ENCODE measurements at places on chromosomes 5 and 9.

DNA sequence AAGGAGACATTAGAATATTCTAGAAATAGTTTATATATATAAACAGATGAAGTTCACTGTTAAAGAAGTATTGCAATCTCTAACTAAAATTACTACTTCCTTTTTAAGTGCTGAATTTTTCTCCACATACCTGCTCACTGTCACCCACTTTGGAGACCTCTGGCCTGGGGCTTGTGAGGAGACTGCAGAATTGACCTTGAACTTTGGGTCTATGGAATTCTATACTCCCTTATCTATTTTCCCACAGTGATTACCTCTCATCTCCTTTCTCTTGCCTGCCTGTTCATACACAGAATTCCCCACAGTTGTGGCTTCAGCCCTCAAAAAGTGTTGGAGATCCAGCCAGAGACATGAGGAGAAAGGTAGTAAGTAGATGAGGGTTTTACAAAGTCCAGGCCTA, 45.4 kb downstream of the LARP1 start:
- DNase-seq, result no peak

GRCh38 chr5:150107909-150108447, 21.6 kb upstream of the CSF1R start:
- DNase-seq, result no peak

- no peak for DNase-seq
Measured at GRCh38 chr5:112697322-112697721, 40.4 kb upstream of the APC start.

- DNase-seq, result no peak
Measured at GRCh38 chr5:154039458-154039829, 677 bp downstream of the MFAP3 start.

DNA sequence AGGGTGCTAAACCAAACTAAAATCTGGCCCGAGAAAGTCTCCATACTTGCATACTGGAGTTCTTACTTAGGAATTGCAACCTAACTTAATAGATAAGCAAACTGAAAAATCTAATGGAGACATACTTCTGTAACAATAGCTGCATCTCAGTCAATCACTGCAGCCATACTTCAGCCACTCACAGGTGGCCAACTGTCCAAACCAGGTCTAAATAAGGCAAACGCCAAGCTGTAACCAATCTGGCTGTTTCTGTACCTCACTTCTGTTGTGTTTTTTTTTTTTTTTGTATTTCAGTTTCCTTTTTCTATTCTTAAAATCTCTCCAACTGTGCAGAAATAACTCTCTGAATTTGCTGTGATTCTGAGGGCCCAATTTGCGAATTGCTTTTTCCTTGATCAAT, 4.4 kb upstream of the NDUFB6 start:
- no peak for DNase-seq

- no peak for DNase-seq
Measured at GRCh38 chr5:84242286-84242685, 142.4 kb downstream of the EDIL3 start.

DNA sequence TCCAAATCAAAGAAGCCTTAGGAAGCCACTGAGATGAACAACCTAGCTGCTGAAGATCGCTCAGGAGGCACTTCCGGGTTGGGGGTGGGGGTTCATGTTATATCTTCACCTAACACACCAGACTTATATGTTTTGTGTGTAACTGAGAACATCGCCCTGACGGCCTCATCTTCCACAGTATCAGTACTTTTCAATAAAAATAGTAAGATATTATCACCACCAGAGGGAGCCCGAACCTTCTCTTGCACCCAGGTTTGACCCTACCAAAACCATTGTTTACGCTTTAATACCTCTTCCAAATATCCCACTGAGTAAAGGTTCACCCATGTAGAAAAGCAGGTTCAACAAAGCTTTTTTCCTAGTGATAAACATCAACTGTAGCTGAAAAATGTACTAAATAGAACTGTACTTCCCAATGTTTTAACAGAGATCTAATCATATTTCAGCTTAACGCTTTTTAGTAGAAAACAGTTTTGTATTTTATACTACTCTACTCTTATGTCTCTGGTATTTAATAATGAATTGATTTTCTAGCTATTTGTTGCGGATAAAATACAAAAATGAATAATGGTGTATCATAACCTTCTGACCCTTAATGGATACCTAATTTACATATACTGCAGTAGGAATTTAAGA, 244.0 kb downstream of the EPB41L4A start:
- DNase-seq, result peak; percentile 64

- peak; percentile 94 for DNase-seq
Measured at GRCh38 chr5:157219491-157220271, 39.0 kb downstream of the ITK start.

DNA sequence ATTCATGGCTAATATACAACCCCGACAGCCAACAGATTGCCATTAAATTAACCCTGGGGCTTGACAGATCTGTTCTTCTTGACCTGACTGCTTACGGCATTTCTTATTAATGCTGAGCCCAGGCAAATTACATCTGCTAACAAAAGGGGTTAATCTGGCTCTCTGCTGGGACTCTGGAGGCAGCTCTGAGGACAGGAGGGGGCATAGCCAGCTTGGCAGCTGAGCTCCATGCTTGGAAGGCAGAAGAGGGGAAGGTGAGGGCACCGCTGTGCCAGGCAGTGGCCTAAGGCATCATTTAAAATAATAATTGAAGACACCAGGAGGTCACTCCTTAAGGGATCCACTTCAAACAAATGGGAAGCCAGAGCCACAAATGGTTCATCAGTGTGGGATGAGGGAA, 126.0 kb upstream of the GPR151 start:
- no peak for DNase-seq

DNA sequence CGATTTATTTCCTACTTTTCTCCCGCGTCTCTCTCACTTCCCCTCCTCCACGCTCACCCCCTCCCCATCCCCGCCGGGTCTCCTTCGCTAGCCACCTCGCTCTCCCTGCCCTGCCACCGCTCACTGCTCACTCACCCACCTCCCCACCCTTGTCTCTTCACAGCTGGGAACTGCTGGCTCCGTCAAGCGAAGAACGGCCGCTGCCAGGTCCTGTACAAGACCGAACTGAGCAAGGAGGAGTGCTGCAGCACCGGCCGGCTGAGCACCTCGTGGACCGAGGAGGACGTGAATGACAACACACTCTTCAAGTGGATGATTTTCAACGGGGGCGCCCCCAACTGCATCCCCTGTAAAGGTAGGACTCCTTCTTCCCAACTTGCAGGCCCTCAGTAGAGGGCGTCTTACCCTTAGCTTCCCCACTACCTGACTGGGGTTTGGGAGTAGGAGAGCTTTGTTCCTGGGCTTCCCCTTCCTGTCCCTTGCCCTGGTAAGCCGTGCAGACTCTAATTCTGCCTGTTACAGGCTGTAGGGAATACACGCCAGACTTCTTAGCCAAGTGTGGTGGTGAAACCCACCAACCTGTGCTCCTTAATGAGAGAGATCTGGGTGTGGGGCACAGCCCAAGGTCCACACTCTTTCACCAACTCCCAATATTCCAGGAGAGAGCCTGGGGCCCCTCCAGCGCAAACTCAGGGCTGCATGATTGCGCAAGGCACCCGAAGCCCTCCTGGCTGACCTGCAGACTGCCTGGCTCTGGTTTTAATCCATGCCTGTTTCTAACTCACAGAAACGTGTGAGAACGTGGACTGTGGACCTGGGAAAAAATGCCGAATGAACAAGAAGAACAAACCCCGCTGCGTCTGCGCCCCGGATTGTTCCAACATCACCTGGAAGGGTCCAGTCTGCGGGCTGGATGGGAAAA, 2.5 kb downstream of the FST start:
- peak; percentile 10 for DNase-seq

GRCh38 chr5:173301695-173302545, 26.3 kb downstream of the STC2 start:
- no peak for DNase-seq

- no peak for DNase-seq
Measured at GRCh38 chr9:81097131-81097847, 592.1 kb downstream of the TLE1 start.

DNA sequence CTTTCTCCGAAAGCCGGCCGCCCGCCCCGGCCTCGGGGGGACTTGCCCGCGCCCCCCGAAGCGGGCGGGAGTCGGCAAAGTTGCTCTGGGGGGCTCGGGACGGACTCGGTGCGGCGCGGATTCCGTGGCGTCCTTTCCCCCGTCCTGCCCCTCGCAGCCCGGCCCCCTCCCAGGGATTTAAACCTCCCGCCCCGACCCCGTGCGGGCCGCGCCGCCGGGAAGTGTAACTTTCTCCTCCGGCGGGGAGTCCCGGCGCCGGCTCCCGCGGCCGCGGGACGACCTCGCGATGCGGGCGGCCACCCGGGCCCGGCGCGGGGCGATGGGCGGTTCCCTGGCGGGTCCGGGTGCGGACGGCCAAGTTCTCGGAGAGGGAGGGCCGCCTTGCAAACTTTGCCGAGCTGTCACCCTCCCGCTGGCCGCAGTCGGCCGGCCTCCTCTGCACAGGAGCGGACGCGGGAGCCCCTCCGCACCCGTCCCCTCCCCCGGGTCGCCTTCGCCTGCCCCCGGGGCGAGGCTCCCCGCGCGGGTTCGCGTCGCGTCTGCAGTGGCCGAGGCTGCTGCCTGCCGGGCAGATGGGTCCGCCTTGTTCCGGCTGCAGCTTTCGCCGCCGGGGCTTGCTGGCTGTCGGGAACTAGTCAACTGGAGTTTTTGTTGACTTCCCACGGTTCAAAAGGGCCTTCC, 732 bp downstream of the PBX3 start:
- peak; percentile 41 for DNase-seq

DNA sequence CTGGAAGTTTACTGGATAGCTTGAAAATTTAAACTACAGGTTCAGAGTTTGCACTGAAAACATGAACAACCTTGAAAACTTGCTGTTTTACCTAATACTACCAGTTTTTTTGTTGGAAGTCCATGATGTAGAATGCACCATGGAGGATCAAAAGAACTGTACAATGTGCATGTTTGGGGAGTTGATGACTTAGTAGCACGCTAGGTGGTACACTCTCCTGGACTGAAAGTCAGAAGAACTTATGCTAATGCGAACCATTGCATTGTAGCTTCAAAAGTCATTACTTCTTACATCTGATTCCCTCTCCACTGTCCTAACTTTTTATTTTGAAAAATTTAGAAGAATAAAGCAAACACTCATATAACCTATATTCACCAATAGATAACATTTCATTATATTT, 211.0 kb downstream of the OSTF1 start:
- DNase-seq, result no peak

DNA sequence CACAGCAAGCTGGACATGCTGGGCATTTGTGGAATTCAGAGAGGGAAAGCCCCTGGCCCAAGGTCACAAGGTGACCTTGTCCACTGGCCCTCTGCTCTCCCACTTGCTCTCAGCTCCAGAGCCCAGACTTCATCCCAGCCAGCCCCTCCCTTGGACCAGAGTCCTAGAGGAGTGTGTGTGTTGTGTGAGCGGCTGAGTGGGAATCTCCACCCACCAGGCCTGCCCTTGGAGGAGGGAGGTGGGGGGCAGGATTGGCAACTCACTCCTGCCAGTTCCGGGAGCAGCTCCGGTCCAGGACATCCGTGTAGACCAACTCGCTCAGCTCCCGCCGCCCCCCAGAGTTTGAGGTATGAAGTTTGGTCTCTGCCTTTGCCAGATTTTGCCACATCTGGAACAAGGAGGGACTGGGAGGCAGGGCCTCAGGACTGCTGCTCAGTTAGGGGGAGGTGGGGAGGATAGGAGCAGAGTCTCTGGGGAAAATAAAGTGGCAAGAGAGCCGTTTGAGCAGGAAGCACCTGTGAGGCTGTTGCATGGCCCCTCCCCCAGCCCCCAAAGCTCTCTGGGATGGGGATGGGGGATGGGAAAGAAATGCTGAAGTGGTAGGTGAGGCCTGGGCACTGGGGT, 1.4 kb downstream of the MZB1 start:
- no peak for DNase-seq

DNA sequence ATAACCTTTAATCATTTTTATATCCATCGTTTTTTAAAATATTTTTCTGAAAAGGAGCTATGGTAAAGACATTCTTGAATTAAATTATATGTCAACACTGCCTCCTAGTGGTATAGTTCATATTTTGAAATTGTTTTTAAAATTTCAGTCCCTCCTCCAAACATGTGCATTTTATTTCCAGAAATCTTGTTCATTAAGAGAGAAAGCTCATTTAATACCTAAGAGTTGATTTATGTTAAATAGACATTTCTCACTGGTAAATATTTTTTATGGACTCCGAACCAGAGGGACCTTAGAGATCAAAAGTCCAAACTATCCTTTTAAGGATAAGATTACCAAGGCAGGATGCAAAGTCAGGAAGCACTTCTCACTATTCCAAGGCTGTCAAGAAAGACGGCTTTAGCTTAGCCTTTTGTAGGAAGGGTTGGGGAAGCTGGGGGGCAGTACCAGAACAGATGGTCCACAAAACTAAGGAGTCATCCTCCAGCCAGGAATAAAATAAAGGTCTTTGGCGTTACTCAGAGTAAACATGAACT, 21.6 kb downstream of the BHMT start:
- peak; percentile 54 for DNase-seq

Measured in activated CD4-positive, alpha-beta T cell treated with anti-CD3 and anti-CD28 coated beads, Interleukin-2, Interleukin-6, amounts not matched to agents 100 ng/mL and 50 ng/mL, durations not matched to agents 16 hours and 8 hours (primary cell).